Stimulated activated CD8-positive, alpha-beta memory T cell treated with anti-CD3 and anti-CD28 coated beads, Interleukin-7, amount 100 ng/mL, for 48 hours (primary cell): ENCODE measurements at places on chromosomes 4 and X.

DNA sequence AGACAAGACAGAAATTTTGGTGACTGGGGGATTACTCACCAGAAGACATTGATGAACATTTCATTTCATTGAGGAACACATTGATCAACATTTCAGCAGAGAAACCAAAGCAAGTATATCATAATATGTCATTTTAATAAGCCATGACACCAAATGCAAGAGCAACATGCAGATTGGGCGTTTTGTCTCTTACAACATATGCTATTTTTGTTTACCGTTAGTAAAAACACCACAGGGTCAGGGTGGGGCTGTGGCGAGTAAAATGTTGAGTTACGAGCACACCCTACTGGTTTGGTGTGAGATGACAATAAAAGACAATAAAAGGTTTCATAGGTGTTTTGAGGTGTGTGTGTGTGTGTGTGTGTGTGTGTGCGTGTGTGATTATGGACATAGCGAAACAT lies 294.5 kb downstream of the PDGFC start:
- no peak for DNase-seq

DNA sequence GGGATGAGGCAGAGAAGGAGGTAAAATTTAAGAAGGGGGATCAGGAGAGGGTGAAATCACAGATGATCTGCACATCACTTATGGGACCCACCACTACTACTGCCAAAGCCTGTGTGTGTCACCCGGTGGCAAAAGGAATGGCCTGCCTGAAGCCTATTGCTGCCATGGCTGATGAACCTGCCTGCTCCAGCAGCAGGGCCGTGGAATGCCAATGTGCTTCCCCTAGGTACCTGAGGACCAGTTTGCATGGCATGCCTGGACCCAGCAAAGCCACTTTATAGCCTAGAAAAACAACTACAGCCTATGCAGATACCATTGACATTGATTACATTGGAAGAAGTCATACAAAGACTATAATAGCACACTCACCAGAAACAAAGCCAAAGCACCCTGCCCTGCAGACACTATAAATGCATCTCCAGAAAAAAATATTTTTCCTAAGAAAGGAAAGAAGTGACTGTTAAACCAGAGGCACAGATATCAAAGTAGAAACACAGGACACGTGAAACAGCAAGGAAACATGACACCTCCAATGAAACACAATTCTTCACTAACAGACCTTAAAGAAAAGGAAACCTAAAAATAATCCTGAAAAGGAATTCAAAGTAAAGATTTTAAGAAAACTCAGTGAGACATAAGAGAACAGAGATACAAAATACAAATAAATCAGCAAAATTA lies 680.7 kb upstream of the GRID2 start:
- DNase-seq: no peak

- DNase-seq: no peak
Observed at GRCh38 chrX:4028151-4028550, 314.7 kb upstream of the PRKX start.

DNA sequence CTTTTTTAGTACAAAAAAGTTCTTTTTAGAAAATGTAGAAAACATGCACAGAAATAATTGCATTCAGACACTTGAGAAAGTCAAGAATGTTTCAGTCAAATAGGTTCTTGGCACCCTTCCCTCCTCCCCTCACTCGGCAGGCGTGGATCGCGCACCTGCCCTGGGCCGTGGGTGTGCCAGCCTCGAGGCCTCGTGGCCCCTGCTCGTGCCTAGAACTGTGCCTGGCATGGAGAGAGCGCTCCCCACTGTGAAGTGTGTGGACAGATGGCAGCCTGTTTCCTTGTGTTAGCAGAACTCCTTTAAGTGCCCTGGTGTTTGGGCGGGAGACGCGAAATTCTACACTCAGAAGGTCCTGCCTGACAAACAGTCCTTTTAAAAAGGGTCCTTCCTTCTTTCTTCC lies 14.7 kb downstream of the RGS12 start:
- DNase-seq: no peak

- DNase-seq: no peak
Observed at GRCh38 chr4:136106753-136107152, 1425.5 kb downstream of the PCDH18 start.

- no peak for DNase-seq
Observed at GRCh38 chr4:10458177-10458576, 951 bp upstream of the ZNF518B start.

DNA sequence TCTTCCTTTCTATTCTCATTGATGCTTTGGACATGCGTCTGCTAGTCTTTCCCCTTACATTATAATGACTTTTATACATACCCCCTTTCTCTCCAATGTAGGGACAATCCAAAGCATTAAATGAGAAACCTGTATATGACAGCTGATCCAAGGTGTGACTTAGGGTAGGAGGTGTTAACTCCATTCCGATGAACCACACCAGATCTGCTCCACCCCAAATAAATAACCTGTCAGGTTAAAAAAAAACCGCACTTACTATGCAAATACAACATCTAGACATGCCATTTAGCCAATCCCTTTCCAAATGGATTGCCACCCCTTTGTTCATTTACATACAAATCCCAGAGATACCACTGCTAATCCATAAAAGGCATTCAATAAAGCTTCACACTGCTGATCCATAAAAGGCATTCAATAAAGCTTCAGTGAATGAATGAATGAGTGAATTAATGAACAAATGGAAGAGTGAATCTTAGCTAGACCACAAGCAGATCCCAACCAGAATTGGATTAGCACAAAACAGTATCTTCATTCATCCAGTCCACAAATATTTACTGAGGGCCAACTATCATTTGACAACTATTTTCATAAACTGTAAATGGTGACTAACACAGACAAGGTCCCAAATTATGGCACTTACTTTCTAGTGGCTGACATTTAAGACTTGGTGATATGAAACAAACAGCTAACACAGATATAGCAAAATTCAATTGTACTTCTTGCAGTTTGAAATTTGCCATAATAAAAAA lies 158.9 kb upstream of the MAP3K15 start:
- no peak for DNase-seq
